ENCODE measurements at places on chromosomes 3 and 15.

- peak; percentile 16 for DNase-seq
These were observed 241.9 kb downstream of the ALCAM start for GRCh38 chr3:105608623-105609022.

DNA sequence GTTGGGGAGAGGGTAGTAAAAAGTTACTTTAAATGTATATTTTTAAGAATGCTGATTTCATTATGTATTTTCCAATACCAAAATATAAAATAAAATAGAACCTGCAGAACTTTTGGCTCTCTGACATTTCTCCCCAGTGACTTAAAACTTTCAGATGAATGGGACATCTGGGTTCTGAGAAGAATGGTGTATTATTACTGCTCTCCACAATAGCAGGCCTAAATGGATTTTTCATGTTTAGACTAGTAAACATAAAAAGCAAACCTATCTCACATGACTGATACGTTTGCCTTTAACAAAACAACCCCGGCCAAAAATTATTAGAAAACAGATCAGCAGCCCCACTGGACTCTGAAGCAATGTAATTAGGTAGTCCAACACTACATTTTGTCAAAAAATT lies 73.8 kb downstream of the FHIT start:
- no peak for DNase-seq

DNA sequence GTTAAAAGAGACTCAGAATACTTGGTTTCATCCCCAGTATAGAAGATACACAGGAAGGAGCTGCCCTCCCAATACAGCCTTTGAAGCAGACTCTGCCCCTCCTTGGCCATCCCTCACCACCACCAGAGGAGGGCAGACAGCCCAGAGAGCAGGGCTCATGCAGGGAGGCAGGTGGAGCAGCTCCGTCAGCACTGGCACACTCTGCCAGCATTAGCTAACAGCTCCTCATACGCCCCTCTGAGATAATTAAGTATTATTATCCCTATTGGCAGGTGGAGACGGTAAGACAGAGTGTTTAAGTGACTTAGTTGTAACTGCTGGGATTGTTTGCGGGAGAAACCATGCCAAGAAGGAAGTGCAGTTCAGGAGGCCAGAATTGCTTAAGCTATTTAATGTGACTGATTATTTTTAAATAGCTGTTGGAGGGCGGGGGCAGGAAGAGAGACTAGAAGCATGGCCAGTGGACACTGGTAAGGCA lies 434.0 kb downstream of the EPHB1 start:
- DNase-seq = no peak

DNA sequence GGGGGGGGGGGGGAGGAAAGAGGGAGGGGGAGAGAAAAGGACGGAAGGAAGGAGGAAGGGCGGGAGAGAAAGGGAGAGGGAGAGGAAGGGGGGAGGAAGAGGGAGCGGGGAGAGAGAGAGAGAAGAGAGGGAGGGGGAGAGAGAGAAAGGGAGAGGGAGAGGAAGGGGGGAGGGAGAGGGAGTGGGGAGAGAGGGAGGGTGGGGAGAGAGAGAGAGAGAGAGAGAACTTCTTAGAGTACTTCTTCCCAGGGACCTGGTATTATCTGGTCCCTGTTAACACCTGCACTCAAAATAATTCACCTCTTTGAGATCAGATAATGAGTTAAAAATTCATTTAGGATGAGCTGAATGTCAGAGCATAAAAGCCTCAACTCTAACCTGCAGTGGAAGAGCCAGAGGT lies 1.1 kb downstream of the SEC13 start:
- no peak for DNase-seq

- DNase-seq = no peak
These were observed 30.5 kb downstream of the EDEM1 start for GRCh38 chr3:5217824-5218595.

DNA sequence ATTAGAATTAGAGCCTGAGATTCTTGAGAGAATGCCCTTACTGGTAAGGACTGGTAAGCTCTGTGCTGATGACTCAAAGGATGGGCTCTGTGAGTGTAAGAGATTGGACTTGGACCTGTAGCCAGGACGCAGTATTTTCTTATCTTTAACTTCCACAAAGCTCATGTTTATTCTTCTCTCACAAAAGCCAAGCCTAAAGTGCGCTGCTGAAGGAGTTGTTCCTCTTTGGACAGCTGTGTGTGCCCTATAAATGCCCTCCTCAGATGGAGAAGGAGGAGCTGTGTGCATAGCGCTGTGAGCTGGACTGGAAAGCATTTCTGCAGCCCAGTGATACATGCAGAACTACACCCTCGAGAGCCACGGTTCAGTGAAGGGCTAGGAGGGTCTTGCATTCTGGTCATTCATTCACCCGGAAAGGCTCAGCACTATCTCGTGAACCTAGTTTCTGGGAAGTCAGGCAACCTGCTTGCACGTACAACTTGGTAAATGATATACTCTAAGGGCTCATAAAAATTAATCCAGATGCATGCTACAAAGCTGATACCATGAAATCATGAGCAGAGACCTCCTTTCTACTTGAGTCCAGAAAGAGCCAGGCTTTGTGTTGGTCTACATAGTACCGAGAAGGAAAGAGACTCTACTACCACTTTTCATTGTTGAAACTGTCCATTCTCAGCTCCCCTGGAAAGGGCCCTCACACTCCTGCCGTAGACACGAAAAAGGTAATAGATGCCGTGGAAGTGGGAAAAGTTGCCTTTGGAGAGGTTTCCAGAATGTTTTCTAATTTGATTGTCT lies 103.0 kb upstream of the TBL1XR1 start:
- DNase-seq = no peak

- peak; percentile 90 for DNase-seq
These were observed 140.7 kb upstream of the MEF2A start for GRCh38 chr15:99424978-99425656.

DNA sequence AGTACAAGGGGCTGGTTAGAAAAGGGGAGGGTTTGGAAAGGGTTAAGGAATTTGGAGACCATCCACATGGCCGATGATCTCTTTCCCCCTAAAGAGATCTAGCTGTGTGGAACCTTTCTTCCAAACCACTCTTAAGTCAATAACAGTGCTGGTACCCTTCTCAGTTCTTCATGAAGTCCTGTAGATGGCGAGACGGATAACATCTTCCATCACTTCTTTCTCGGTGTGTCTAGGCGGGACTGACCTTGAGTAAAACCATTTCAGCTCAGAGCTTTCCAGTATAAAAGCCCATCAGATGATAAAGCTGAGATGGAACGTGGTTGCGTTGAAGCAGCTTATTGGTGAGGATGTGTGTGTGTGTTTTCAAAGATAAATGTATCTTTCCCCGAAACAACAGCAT lies 151.5 kb upstream of the BHLHE40 start:
- DNase-seq = no peak

- peak; percentile 39 for DNase-seq
These were observed 47.5 kb upstream of the SSR3 start for GRCh38 chr3:156602424-156602823.

DNA sequence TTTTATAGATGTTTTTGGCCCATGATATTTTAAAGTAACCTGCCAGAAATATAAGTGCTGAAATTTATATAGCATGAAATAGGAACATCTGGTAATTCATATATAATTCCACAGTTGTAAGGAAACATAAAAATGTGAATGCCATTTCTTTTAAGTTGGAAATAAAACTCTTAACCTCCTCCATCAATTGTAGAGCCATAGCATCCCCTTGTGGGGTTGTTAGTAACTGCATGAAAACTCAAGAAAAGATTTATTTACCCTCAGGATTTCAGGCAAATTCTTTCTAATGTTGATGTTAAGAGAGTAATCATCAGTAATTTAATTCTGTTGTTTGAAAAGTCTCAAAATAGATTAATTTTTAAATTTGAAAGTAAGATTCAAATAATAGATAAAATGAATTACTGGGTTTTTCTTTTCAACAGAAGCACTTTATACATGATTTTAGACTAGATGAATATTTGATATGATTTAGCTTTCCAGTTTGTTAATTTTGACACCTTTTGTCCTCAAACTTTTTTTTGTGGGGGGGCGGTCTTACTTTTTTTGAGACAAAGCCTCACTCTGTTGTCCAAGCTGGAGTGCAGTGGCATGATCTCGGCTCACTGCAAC lies 74.7 kb downstream of the RASA2 start:
- peak; percentile 64 for DNase-seq

DNA sequence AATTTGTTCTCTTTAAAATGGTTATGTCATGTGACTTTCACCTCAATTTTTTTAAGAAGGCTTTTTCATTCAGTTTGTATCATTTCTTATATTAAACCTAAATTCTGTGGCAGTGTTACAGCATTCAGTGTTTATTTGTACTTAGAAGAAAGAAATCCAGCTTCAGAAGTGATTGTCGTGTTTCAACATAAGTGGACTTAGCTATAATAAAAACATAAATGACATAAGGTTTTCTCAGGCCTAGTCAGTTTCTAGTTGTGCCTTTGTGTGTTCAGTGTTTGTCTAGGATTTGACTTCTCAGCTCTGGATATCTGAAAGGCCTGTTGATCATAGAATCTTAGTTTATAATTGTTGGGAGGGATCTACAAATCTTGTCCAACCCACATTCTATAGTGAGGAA lies 80.5 kb downstream of the STT3B start:
- no peak for DNase-seq

DNA sequence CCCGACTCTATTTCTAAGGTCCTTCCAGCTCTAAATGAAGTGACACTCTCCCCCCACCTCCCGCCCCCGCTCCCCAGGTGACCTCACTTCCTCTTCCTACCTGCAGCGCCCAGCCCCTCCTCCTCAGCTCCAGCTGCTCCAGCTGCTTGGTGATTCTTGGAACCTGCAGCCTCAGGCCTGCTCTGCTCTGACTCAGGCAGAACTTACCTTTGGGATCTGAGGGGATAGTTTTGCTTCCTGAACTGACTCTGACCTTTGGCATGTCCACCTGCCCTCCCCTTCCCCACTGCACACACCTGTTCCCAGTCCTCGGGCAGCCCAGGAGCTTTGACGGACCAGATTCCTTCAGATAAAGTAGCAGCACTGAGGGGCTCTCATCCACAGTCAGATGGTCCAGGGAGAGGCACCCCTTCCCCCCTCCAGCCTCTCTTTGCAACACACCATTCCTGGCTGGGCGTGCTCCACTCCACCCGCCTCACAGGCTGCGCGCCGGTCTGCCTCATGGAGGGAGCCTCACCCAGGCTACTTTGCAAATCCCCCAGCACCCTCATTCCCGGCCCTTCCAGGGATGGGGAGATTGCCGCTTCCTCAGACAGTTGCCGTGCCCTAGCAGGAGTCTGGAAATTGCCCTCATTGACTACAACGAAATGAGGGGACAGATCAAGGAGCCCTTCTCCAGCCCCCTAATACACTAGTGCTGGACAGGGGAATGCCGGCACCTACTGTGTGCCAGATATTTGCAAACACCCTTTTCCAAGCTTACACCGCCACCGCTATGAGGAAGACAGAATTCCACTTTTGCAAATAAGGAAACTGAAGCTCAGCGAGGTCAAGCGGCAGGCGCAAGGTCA lies 692 bp upstream of the C15orf39 start:
- peak; percentile 77 for DNase-seq

GRCh38 chr3:80734483-80734882 lies 966.7 kb upstream of the ROBO1 start:
- DNase-seq = no peak

GRCh38 chr3:162740941-162741596 lies 1244.5 kb downstream of the OTOL1 start:
- DNase-seq = no peak

- DNase-seq = no peak
These were observed 708 bp downstream of the ESYT3 start for GRCh38 chr3:138434875-138435772.
